ENCODE measurements at places on chromosomes 2 and 18.

DNA sequence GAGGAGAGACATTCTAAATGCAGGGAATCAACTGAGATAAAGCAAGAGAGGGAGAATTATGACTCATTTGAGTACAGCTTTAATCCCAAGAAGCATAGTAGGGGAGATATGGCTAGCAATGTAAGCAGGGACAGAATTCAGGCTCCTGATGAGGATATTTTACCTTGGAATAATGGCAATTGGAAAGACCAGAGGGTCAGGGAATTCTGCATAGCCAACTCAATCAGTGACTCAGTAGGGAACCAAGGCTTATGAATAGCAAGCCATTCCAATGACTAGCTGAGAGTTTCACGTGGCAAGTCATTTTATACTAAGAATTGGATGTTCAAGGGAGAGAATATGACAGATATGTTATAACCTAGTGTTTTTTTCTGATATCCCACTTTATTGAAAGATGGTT is 563.8 kb upstream of the NETO1 start:
- DNase-seq: no peak

DNA sequence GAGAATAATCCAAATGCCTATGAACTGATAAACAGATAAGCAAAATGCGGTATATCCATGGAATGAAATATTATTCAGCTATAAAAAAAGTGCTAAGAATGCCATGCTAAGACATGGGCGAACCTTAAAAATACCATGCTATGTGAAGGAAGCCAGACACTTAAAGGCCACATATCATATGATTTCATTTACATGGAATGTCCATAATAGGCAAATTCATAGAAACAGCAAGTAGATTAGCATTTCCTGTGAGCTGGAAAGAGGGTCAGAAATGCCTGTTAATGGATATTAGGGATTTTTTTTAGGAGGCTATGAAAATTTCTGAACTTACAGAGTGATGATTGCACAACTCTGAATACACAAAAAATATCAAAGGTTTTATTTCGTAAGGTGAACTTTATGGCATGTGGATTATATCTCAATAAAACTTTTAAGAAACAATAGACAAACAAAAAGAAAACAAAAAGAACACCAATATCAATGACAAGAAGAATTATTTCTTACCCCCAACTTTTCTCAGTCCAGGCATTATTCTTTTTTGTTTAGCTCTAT is 1207.7 kb downstream of the SUCLG1 start:
- peak; percentile 37 for DNase-seq

GRCh38 chr2:5911718-5912117 is 219.5 kb downstream of the SOX11 start:
- peak; percentile 88 for DNase-seq

- no peak for DNase-seq
Observed at GRCh38 chr18:56913941-56914340, 232.9 kb upstream of the BOD1L2 start.

- DNase-seq: no peak
Observed at GRCh38 chr2:64819774-64820688, 166.3 kb upstream of the SERTAD2 start.

GRCh38 chr18:48772457-48772856 is 178.3 kb downstream of the SMAD7 start:
- DNase-seq: no peak

- no peak for DNase-seq
Observed at GRCh38 chr2:22885245-22885644, 499.7 kb upstream of the KLHL29 start.

DNA sequence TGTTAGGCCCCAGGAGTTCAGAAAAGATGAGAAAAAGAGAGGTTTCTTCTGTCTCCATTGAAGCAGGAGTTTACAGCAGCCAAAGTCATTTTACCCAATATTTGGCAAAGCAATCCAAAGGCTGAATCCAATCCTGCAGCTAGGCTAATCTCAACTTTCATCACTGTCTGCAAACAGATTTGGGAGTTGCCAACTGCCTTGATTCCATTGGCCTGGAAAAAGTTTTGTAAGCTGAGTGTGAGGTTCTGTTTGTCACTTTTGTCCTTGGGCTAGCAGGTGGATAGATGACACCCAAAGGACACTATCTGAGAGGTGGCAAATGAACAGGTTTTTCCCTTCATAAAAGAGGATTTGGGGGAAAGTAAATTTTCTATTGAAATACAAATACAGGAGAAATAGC is 56.6 kb upstream of the SETBP1 start:
- no peak for DNase-seq

DNA sequence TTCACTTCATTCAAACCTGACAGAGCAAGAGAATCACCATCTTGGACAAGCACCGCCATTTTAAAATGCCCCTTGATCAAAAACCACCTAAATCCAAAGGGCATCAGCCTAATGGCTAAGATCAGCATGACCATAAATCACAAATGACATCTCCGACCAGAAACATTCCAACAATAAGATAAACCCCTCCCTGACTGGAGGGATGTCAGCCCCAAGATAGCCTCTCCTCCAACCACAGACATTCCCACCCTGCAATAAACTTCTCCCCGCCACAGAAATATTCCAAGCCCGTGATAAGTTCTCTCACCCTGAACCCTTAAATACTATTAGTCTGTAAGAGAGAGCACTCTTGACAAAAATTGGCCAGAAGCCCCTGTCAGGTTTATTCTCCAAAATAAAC is 21.6 kb upstream of the LYPD1 start:
- peak; percentile 22 for DNase-seq

- no peak for DNase-seq
Observed at GRCh38 chr2:31950946-31951562, 59.8 kb downstream of the MEMO1 start.

GRCh38 chr2:42223855-42224268 is 54.7 kb downstream of the EML4 start:
- DNase-seq: peak; percentile 48

- DNase-seq: peak; percentile 47
Observed at GRCh38 chr18:2417861-2418610, 153.3 kb downstream of the METTL4 start.

- DNase-seq: peak; percentile 39
Observed at GRCh38 chr2:74037379-74037860, 52.7 kb downstream of the TET3 start.

GRCh38 chr2:201994973-201995638 is 38.5 kb upstream of the FZD7 start:
- no peak for DNase-seq

DNA sequence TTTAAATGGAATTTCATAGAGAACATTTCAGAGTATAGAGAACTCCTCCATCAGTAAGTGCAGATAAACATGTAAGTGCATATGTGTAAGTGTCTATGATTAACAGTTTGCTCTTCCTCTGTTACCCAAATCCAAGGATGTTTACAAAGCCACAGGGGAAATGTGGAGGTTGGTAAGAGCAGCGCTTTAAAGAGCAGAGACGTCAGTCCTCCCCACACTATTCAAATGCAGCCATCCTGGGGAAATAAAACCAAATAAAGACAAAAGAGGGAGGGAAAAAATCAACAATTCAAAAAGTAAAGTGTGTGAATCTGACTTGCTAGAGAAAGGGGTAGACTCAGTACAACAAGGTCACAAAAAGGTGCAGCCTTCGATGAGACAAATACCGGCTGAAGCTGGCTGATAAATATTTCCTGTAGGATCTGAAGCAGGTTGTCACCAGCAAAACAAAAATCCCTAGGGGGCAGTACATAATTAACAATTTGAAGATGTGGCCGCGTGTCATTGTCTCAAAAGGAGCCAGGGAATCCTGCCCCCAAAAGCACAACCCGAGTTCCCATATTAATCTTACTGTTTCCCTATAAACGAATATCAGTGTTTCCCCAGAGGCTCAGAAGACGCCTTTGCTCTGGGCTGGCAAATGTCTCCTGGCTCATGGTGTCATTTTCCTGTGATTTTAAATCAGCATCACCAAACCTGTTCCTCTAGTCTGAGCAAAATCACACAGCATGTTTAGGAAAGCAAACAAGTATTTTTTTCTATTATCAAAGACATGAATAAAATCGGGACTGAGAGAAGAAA is 216.5 kb downstream of the CDCA7 start:
- DNase-seq: peak; percentile 57

GRCh38 chr2:147051814-147052213 is 793.0 kb upstream of the ACVR2A start:
- no peak for DNase-seq

GRCh38 chr2:19288291-19288690 is 70.1 kb downstream of the OSR1 start:
- DNase-seq: no peak

- no peak for DNase-seq
Observed at GRCh38 chr2:71720283-71720560, 266.9 kb downstream of the DYSF start.

DNA sequence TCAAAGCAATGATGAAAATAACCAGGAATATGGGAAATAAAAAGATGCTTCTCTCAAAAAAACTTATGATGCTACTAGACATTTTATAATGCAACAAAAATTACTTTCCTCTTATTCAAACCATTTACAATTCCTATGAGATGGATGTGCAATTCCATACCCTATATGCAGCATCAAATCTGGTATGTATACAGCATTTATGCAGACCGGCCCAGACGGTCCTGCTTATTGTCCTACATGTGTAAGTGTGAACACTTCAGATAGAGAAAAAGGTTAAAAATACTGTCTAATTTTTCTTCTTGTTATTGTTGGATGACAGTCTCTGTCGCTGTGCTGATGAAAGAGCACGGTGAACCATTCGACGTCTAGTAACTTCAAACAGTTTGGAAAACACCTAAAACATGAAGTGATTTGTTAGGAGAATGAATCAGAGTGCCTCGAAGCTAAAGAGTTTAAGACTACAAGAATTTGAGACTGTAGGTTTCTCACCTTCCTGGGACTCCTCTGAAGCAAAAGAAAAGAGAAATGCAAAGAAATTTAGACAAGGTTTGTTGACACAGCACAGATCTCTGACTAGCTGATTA is 80.8 kb downstream of the ATL2 start:
- DNase-seq: no peak

DNA sequence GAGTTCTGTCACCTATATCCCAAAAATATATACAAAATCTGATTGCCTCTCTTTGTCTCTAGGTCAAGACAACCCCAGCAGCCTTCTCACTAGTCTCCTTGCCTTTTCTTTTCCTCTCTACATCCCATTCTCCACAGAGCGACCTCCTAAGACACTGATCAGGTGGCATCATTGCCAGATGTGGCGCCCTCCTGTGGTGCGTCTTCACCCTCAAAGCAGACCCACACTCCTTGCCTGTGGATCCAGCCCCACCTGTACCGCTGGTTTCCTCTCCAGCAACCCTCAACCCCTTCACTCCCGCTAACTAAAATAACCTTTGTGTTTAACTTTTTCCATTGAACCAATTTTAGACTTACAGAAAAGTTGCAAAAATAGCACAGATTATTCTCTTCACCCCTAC is 273.3 kb downstream of the GLI2 start:
- DNase-seq: no peak

- no peak for DNase-seq
Observed at GRCh38 chr2:4180631-4181030, 477.3 kb downstream of the DCDC2C start.

GRCh38 chr2:37337620-37338280 is 6.7 kb upstream of the QPCT start:
- peak; percentile 40 for DNase-seq

DNA sequence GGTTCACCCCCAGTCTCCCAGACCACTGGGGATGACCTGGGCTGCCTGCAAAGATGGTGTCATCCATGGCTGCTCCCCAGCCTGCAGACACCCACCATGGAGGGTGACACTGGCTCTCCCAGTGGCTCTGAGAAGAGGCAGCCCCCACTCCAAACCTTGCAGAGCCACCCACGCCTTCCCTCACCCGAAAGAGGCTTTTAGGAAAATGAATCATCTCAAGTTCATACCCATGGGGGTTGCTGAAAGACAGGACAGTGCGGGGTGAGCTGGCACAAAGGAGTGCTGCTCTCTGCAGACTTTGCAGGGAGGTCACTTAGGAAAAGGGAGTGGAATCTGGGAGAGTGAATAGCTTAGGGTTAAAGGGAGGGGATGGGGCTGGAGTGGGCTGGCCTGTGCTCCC is 36.4 kb downstream of the MPHOSPH10 start:
- DNase-seq: no peak

DNA sequence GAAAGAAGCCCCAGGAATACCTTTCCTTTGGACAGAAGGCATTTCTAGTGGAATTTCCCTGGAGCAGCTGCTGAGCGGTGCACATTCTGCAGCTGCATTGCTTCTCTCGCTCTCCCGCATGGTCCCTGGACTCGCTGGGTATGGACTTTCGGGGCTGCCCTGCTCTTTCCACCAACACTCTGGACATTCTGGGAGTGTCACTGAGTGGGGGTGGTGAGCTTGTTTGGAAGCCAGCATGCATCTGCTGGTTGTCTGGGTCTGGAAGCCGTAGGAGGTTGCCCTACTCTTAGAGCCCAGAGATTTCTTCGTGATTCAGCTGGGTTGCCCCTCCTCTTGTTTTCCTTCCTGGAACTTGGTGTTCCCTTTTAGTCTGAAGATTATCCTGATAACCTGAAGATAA is 52.6 kb downstream of the TWIST2 start:
- no peak for DNase-seq

DNA sequence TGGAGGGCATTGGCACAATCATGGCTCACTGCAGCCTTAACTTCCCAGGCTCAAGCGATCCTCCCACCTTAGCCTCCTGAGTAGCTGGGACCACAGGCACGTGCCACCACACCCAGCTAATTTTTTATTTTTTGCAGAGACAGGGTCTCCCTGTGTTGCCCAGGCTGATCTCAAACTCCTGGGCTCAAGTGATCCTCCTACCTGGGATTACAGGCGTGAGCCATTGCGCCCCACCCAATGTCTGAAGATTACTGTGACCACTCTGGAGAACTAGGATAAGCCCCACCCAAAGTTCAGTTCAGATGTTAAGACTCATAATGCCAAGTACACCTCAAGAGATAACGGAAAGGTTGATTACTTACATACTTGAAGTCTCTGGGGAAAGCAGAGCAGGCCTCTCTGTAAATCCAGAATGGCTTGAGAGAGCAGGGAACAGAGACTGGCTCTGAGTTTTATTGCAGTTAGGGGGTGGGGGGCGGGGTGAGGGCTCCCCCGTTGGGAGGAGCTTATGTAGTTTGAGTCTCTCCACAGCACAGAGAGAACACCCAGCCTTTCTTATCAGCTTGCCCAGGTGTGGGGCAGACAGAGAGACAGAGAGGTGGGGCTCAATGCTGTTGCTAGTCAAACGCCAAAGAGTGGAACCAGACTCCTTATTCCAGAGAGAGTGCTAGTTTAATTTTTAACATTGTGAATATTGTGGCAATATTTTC is 26.5 kb upstream of the ERICH2 start:
- DNase-seq: no peak

GRCh38 chr2:120283649-120284048 is 31.0 kb downstream of the RALB start:
- no peak for DNase-seq

DNA sequence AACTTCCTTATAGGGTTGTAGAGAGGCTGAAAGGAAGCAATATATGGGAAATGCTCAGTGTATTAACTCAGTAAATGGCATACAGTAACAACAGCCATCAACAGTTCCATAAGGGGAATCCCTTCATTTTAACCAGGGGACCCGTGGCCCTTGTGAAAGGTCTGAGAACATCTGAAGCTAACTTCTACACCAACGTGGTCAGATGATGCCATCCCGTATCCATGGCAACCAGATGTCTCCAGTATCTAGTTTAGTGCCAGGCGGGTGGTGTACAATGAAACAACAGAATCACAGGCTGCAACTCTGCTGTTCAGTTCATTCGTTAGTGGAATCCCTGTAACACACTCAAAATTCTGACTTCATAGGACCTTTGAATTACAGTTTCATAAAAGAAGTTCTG is 162.3 kb downstream of the TGIF1 start:
- DNase-seq: peak; percentile 23

- DNase-seq: peak; percentile 16
Observed at GRCh38 chr18:35605686-35606417, 24.3 kb downstream of the GALNT1 start.

Data from fibroblast of upper back skin (primary cell).